ENCODE measurements at places on chromosomes 2 and 18.

- no peak for DNase-seq
These were observed 1038.9 kb upstream of the ZEB2 start for GRCh38 chr2:145558617-145559350.

DNA sequence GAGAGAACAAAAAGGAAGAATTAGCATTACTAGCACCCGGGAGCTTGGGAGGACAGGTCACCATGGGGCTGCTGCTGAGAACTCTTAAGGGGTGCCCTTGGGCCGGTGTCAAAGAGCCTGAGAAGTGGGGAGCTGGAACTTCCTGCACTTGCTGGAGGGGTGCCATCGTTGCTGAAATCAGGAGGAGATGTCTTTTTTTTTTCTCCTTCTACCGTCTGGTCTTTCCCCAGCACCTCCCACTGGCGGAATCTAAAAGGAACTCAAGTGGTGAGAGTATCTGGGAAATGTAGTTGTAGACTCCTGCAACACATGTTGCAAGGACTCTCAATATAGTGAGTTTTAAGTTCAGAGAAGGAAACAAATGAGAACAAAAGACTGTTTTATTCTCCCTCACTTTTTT, 6.1 kb upstream of the AMMECR1L start:
- DNase-seq, result no peak

- DNase-seq, result no peak
These were observed 25.0 kb downstream of the EMX1 start for GRCh38 chr2:72942293-72942692.

- DNase-seq, result no peak
These were observed 441.6 kb downstream of the ERBB4 start for GRCh38 chr2:212097001-212097400.

- no peak for DNase-seq
These were observed 71.2 kb downstream of the NABP1 start for GRCh38 chr2:191749181-191749540.

DNA sequence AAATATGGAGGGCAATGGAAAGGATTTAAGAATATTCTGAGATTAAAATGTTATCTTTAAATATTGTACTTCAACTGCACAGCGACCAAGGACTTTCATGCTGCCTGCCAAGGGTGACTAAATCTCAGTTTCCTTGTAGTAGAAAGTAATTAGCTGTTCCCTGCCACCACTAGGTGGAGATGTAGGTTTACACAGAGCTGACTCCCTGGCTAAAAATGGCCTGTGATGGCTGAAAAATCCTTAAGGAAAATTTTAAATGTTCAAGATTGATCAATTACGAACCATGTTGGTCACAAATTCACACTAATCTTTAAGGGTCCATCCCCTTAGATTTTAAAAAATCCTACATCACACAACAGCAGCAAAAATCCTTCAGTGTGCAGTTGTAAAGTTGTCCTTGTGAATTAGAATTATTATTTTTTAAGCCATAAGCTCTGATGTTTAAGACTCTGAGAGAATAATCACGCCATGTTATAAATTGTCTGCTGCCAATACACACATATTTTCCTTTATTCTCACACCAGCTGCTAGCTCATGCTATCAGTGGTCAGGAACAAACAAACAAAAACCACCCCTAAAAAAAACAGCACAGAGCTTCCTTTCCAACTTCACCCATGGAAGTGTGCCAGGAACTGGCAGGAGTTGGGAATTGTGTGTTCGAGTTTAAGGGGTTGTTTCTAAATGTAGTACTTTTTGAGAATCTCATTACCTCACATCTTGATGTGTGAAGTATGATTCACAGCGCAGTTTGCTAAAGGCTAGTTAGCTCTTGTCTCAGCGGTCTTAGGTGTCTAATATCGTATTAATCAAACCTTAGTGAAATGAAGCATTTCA, 399.8 kb downstream of the TMEM182 start:
- DNase-seq, result peak; percentile 30

- DNase-seq, result no peak
These were observed 492.1 kb upstream of the MYT1L start for GRCh38 chr2:2823061-2823753.

GRCh38 chr2:184210329-184210728, 388.0 kb upstream of the ZNF804A start:
- no peak for DNase-seq

DNA sequence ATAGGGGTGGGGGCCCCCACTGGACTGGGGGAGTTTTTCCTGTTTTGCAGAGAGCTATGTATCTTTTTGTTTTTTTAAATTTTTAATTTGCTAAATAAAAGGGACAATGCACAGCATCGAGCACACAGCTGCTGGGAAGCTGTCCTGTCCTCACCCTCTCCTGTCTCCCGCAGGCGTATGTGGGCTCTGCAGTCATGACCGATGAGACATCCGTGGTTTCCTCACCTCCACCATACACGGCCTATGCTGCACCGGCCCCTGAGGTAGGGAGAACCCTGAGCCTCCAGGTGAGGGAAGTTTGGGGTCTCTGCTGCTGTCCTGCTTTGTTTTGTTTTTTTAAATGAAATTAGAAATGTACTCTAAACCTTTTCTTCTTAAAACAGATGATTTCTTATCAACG, 27.6 kb downstream of the PLEKHB2 start:
- no peak for DNase-seq

DNA sequence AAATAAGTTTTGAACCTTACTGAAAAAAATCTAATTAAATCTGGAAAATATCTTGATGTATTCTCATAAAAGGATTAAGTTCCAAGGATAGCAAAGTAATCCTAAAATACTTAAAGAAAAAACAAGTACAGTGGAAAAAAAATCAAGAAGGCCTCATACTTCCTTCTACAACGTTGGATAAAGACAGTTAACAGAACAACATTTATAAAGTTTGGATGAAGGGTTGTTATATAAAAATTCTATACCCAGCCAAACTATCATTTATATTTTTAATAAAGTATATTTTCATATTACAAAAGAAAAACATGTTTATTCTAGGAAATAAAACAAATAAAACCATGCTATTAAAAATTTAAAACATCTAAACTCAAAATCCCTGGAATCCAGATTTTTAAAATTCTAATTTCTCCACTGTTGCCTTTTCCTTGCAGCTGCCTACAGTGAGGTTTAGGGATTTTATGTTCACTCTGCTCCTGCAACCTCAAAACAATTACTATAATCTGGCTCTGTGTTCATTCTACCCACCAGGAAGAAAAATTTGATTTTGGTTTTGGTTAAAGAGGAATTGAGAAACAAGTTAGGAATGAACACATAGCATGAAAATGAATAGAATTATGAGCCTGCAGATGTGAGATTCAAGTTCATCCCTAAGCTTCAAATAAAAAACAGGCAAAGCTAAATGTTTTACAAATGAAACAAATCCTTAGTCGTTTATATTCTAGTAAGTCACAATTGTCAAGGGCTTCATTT, 142.8 kb downstream of the LPIN1 start:
- DNase-seq, result no peak

GRCh38 chr18:8504880-8505435, 104.3 kb upstream of the RAB12 start:
- no peak for DNase-seq

GRCh38 chr18:3468066-3468705, 18.2 kb downstream of the TGIF1 start:
- DNase-seq, result no peak

GRCh38 chr18:57544936-57545660, 41.4 kb downstream of the FECH start:
- no peak for DNase-seq

DNA sequence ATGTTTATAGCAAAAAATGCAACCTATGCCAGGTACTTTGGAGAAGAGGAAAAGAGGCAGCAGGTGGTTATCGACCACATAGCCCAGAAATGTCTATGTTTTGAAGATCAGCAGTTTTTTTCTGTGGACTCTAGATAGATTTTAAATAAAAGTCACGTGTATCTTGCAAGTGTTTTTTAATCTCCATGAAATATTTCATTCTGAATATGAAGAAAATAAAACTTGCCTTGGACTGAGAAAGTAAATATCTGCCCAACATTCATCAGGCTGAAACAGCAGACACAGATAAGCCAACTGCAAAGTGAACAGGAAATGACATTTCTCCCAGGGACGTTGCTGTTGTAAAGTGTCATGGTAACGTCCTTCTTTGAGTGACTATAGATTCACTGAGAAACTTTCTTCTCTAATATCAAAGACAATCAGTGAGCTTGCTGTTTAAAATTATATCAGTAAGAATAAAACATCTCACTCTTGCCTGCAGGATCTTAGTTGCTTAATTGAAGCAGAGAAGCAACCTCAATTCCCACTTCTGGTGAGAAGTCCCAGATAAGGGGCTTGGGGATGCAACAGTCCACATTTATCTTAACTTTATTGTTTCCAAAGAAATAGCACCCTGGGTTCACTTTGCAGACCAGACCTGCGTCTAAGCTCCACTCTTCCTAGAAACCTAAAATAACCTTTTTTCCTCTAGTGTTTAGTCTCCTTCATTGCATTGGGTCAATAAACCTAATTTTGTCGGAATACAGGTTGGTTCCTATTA, 6.3 kb downstream of the MYOM1 start:
- no peak for DNase-seq

- DNase-seq, result no peak
These were observed 333.1 kb downstream of the ZNF516 start for GRCh38 chr18:76161983-76162382.

- DNase-seq, result no peak
These were observed 30.2 kb upstream of the ALK start for GRCh38 chr2:29951576-29951975.

DNA sequence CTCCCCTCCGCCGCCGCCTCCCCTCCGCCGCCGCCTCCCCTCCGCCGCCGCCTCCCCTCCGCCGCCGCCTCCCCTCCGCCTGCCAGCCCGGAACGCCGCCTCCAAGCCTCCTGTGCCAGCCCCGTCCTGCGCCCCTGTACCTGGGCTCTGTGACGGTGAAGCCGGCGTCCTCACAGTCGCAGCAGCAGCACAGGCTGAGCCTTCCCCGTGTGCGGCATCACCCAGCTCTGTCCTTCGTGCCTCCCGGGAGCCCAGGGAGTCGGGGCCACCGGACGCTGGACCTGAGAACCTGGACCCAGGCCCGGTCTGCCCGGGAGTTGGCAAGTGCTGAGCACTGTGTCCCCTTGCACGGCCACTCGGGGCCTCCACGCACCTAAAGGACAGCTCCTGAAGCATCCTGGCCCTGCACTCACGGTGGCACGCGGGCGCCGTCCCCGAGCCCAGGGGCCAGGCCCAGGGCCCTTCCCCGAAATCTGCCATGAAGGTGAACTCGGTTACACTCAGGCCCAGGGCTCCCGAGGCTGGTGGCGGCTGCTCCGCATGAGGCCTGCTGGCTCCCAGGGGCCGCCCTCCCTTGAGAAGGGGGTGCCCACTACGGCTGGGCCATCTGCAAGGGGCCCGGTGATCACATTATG, 32.9 kb downstream of the RTP5 start:
- DNase-seq, result no peak

DNA sequence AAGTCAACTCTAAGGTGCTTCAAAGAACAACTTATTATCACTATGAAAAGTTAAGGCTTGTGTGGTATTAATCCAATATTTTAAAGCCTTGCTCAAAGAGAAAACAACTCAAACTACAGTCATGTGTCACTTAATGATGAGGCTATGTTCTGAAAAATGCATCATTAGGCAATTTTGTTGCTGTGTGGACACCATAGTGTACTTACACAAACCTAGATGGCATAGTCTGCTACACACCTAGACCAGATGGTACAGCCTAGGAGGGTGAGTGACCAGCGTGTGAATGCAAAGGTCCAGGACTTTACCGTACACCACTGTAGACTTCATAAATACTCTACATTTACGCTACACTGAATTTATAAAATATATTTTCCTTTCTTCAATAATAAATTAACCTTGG, 3.0 kb downstream of the MBOAT2 start:
- DNase-seq, result no peak

DNA sequence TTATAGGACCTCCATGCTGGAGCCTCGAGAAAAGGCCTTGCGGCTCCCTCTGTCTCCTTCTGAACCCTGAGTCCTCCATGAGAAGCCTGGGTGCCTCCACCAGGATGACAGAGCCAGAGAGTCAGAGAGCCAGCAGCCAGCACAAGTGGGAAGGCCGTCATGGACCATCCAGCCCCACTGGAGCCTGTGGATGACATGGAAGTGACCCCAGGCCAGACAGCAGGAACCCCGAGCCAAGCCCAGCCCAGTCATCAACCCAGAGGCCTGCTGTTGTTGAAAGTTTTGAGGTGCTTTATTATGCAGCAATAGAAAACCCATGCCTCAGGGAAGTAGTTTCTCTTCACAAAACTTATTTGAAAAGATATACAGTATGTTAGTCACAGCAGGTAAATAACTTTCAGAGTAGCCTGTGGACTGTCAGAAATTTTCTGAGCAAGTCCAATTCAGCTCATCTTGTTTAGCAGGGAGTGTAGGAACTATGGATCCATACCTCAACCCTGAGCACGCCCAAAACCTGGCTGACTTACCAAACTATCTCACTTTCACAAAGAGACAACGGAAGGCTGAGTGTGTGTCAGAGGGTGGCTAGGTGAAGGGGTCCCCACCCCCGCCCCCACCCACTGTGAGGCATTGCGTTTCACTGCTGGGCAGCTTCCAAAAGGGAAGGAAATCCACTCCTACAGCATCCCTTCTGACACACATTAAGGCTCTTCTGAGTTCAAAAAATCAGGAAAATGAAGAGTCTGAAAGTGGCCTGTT, 79.9 kb upstream of the NDUFV2 start:
- no peak for DNase-seq

GRCh38 chr2:231190531-231191197, 7.8 kb upstream of the ARMC9 start:
- no peak for DNase-seq

Data from renal cortex interstitium (tissue), 15 donors.